Activated CD4-positive, alpha-beta T cell treated with anti-CD3 and anti-CD28 coated beads, Interleukin-2, amount 50 U/mL, for 16 hours (primary cell): ENCODE measurements at places on chromosomes 6 and 20.
A peak's percentile ranks its signal among the peaks of the same experiment; 100 is the strongest.

DNA sequence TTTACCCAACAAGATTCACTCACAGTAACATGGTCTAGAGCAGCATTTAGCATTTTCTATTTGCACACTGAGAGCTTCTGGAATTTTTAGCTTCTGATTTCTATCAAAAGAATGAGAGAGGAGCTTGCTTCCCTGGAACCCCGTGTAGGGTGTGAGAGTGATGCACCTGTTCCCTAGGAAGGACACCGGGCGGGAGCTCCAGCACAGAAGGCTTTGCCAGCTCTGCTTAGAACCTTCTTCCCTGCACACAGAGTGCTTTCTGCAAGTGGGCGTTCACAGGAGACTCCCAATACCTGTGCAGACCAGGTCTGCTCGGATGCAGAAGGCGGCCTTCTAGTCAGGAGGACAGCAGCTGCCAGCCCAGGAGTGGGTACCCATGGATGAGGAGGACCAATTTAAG lies 217.3 kb downstream of the TBXT start:
- DNase-seq = no peak

DNA sequence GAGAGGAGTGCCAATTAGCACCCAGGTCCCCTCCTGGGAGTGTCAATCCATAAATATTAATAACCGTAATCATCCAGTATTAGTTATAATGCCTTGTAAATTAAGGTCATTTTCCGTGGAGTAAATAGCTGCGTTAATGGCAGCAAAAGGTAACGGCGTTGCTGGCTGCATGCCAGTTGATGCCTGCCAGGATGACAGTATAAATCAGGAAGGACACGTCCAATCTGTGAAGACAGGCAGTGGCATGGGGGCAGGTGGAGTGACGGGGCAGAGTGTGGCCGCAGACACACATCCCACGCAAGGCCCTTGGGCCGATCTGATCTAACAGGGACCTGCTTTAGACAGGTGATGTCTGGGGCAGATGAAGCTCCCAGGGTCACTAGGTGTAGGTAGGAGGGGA lies 49.1 kb downstream of the KCNB1 start:
- no peak for DNase-seq

- no peak for DNase-seq
Measured at GRCh38 chr6:5012519-5012918, 8.7 kb upstream of the RPP40 start.

DNA sequence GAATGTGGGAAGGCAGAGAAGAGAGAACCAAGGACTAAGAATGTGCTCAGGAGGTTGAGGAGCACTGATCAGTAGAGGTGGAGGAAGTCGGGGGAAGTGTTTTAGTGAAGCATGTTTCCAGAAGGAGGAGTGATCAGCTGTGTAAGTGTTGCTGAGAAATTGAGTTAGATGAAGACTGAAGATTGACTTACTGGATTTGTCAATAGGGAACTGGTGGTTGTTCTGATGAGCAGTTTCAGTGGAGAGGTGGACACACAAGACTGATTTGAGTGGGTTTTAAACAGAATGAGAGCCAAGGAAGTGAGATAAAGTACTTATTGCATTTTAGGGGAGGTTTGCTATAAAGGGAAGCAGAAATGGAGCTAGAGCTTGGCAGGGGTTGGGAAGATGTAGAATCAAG lies 182.6 kb downstream of the CDKAL1 start:
- no peak for DNase-seq

DNA sequence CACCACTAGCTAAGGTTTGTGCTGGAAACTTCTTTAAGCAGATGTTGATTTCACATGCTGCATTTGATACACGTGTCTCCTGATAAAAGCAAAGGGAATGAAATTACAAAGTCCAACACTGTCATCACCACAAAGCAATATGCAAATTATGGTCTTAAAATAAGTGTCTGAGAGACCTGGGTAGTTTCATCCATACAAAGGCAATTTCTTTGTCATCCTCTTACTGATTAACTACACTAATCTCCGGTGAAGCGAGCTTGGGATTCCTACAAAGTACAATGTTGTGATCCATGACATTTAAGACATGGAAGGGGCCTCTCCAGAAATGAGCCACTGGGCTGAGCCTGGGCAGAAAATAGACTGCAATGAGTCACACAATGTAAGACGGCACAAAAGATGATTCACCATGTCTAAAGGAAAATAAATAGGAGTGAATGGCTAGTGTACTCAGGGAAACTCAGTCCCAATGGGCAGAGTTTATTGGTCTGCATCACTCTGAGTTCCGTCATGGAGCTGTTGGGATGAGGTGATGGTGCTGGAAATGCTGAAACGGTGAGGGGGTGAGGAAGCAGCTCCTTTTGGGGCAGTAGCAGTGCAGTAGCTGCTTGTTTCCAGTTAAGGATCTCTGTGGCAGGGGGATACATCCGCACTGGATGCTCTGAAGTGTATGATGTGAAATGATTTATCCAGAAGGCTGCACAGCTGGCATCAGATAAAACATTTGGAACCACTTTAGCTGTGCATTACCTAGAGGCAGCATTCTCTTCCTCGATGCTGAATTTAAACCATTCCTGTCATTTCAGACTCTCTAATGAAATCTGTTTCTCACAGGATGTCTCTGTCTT lies 103.3 kb downstream of the IBTK start:
- no peak for DNase-seq

- DNase-seq = peak; percentile 25
Measured at GRCh38 chr6:43812850-43813578, 43.0 kb downstream of the VEGFA start.

DNA sequence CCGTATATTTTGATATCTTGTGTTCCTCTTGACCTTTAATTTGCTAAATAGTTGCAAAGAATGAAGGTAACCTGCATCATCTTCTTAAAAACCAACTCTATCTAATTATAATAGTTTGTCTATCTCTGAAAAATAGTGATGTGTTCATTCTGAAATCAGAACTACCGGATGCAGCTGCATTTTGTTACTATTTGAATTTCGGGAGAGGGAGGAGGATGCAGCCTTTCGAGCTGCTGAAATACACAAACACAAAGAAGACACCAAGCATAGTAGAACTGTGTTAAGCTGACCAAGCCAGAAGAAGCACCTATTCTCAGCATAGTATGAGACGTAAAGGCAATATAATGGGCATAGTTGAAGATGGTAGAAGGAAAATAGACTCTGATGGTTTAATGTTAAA lies 33.1 kb downstream of the PTPN1 start:
- no peak for DNase-seq

- no peak for DNase-seq
Measured at GRCh38 chr20:21106171-21107017, at the start of gene LINC00237. TSS of gene LINC00237 (minus strand) at chr20:21106358.

DNA sequence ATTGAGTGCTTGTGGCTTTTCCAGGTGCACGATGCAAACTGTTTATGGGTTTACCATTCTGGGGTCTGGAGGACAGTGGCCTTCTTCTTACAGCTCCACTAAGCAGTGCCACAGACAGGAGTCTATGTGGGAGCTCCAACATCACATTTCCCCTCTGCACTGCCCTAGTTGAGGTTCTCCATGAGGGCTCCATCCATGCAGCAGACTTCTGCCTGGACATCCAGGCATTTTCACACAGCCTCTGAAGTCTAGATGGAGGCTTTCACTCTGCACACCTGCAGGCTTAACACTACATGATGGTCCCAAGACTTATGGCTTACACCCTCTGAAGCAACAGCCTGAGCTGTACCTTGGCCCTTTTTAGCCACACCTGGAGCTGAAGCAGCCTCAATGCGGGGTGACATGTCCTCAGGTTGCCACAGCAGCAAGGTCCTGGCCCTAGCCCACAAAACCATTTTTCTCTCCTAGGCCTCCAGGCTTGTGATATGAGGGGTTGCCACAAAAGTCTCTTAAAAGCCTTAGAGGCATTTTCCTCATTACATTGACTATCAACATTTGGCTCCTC lies 552.2 kb downstream of the TFAP2A start:
- no peak for DNase-seq

DNA sequence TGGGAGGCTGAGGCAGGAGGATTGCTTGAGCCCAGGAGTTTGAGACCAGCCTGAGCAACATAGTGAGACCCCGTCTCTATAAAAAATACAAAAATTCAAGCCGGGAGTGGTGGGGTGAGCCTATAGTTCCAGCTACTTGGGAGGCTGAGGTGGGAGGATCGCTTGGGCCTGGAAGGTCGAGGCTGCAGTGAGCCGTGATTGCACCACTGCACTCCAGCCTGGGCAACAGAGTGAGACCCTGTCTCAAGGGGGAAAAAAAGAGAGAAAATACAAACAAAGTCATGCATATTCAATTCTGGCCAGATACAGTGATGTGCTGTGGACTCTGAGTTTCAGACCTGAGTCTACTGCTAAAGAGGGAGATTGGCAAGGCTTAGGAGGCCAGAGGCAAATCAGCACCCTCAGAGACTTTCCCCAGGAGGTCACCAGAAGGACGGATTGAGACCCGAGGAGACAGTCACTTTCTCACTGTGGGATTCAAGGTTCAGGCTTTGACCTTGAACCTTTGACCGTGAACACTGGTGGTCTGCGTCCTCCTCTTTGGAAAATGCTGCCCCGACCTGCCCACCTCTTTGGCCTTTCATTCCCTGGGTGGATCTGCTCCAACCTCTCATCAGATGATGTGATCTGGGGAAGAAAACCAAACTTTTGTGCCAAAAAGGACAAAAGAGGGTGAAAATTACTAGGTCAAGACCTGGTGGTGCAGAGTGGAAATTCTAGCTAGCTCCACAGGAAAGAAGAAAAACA lies 31.2 kb downstream of the TGM2 start:
- DNase-seq = no peak

DNA sequence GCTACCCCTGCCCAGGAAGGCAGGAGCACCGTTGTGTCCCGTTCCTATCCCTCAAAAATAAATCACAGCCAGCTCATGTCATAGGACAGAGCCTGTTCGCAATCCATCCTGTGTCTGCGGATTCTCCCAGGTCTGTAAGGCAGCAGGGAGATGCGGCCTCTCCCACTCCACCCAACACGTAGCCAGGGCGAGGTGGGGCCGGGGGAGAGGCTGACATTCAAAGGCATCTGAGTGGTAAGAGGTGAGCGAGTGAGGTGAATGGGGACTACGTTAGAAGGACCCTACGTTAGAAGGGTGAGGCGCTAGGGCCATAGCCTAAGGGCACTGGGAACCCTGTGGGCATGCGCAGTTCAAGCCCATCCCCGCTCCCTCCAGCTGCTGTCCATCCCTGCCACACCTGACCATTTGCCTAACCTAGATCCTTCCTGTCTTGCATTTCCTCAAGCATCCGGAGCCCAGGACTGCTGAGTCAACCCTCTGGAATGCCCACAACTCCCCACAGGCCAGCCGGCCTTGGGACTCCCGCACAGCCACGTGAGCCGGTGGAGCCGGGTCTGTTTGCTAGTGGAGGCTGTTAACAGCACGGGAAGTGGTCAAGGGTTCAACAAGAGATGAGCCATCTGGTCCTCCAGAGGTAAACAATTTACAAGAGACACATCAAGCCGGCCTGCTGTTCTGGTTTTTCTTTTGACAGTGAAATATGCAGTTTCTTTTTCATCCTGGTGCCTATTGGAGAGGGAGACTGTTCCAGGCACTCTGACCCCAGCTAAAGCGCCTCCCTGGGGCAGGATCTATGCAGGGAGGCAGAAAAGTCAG lies 45.9 kb downstream of the RIPOR3 start:
- DNase-seq = no peak

- no peak for DNase-seq
Measured at GRCh38 chr20:63024573-63025392, 18.0 kb upstream of the BHLHE23 start.

DNA sequence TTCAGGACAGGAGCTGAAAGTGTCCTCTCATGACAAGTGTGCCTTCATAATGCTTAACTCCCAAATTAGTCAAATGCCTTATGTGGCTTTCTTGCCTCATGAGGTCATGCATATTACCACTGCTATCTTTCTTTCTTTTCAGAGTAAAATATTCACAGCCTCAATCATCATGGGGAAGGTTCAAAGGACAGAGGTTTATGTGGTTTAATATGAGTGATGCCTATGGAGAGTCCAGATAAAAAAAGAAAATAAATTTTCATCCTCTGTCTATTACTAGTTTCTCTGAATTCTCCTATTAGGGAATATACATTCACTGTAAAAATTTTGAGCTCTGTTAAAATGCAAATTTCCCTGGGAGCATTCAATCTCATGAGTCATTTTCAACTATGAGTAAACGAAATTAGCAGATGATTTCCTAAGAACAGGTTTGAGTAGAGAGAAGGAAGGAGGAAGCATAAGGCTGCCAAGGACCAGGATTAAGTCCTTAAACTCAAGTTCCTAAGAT lies 396.9 kb upstream of the ADGRB3 start:
- no peak for DNase-seq

GRCh38 chr6:87908978-87909811 lies 138.4 kb upstream of the SPACA1 start:
- DNase-seq = no peak

- DNase-seq = peak; percentile 51
Measured at GRCh38 chr20:53413186-53413631, 180.4 kb downstream of the ZNF217 start.

DNA sequence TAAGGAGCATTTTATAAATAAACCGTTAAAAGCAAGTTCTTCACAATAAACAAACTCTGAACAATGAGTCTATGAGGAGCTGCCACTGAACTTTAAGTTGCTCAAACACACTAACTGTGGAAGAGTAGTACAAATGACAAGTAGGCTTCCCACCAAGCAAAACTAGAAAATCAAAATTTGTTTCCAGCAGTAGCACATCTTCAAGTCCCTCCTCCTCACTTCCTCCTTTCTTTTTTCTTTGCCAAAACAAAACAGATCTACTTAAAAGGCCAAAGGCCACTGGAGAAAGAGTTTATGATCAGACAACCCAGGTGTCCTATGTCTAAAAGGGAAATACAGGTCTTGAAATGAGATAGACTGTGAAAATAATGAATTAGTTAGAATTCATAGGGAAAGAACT lies 17.1 kb upstream of the FAM135A start:
- DNase-seq = no peak

GRCh38 chr20:12159261-12159660 lies 241.6 kb downstream of the BTBD3 start:
- no peak for DNase-seq

DNA sequence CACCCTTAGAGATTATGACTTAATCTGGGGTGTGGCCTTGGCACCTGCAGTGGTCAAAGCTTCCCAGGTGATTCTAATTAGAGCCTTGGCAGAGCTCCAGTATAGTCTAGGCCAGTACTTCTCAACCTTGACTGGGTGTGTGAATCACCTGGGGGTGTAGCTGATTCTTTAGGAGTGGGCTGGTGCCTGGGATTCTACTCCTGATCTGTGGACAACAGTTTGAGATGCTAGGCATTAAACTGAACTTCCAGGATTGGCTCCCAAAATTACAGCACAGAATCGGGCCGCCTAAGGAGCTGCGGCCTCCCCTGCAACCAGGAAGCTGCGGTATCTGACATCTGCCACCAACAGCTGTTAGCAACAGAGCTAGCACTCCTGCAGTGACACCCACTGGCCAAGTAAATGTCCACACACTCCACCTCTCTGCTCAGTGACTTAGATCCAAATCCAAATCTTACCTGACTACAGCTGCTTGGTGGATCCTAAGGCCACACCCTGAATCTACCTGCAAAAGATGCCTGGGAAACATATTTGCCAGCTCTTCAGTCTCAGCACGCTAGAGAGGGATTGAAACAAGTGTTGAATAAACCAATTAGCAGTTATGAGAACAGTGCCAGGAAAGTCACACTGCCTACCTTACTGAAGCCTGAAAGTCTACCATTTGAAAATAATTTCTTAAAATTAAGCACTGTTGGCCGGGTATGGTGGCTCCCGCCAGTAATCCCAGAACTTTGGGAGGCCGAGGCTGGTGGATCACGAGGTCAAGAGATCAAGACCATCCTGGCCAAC lies 126.7 kb downstream of the UNC5CL start:
- peak; percentile 60 for DNase-seq
